ENCODE measurements at places on chromosomes 16 and 17.

DNA sequence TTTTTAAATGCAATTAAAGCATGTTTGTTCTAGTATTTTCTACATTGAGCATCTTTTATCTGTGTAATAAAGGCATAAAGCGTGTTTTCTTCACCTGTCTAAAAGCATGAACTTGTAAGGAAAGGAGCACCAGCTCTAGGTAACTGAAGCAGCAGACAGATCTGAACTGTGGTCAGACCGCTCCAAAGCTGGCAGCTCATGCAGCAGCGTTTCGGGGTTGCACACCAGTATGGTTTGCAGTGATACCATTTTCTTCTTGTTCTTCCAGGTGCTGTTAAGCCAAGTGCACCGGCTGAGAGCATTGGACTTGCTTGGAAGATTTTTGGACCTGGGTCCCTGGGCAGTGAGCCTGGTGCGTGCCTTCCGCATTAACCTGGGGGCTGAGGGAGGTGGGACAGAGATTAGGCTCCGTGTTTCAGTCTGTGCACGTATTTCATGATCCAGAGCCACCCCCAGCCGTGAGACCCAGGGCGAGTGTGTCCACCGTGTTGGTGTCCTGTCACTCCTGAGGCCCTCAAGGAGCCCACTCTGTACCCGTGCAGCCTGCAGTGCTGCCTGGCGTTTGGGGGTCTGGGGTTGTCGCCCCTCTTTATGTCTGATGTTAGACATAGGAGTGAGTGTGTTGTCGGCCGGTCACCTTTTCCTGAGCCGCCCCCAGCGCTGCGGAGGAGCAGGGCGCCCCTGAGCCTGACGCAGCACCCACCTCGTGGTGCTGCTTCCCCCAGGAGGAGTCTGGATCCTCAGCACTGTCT is 136.3 kb upstream of the CHMP6 start:
- no peak for DNase-seq

DNA sequence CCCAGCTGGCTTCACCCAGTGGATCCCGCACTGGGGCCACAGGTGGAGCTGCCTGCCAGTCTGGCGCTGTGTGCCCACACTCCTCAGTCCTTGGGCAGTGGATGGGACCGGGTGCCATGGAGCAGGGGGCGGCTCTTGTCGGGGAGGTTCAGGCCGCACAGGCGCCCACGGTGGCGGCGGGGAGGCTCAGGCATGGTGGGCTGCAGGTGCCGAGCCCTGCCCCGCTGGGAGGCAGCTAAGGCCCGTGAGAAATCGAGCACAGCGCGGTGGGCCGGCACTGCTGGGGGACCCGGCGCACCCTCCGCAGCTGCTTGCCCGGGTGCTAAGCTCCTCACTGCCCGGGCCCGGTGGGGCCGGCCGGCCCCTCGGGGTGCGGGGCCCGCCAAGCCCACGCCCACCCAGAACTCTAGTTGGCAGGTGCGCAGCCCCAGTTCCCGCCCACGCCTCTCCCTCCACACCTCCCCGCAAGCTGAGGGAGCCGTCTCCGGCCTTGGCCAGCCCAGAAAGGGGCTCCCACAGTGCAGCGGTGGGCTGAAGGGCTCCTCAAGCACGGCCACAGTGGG is 26.6 kb downstream of the CCDC42 start:
- no peak for DNase-seq

DNA sequence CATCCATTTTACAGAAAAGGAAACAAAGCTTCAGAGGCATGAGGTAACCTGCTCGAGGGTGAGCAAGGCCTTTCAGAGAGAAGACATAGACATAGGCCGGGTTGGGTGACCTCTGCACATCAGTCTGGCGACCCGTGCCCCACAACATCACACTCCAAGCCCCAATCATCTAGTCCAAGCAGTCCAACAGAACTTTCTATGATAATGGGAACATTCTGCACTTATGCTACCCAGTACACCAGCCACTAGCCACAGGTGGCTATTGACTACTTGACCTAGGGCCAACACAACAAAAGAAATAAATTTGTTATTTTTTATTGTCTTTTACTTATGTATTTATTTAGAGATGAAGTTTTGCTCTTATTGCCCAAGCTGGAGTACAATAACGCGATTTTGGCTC is 20.8 kb downstream of the MYH11 start:
- DNase-seq, result no peak

DNA sequence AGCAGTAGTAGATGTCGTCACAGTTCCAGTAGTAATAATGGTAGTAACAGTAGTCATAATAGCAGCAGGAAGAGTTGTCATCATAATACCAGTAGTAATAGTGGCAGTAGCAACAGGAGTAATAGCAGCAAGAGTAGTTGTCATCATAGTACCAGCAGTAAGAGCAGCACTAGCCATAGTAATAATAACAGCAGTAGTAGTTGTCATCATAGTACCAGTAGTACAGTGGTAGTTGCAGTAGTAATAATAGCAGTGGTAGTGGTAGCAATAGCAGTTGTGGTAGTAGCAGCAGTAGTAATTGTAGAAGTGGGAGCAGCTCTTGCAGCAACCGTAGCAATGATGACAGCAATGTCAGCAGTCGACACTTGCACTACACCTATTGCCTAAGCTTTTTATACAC is 502.8 kb downstream of the HS3ST4 start:
- DNase-seq, result no peak

DNA sequence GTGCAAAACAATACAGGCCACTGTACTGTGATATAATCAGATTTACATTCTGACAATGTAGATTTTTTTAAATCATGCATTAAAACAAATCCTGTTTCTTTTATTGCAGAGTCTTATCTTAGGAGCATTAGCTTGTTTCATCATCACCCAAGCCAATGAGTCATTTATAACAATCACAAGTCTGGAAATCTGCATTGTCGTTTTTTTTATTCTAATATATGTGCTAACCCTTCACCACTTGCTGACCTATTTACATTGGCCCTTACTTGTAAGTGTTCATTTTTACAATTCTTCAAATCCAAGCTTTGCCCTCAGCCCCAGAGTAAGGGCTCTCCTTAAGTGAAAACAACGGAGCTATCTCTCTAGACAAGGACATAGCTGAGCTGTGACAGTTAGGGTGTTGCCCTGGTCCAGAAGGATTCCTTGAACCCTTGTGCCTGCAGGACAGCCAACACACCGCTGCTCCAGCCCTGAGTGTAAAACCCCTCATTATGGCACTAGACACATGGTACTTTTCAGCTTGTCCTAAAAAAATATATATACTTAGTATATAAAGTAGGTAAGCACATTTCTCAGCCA is 3.7 kb downstream of the CMTM1 start:
- DNase-seq, result no peak

GRCh38 chr17:21096874-21097273 is 29.9 kb upstream of the DHRS7B start:
- DNase-seq, result no peak

- no peak for DNase-seq
These were observed 43.1 kb downstream of the SCNN1B start for GRCh38 chr16:23345237-23345636.

GRCh38 chr17:76598004-76598439 is 12.4 kb upstream of the ST6GALNAC2 start:
- DNase-seq, result no peak

GRCh38 chr16:54699656-54700055 is 231.0 kb upstream of the IRX5 start:
- DNase-seq, result no peak

DNA sequence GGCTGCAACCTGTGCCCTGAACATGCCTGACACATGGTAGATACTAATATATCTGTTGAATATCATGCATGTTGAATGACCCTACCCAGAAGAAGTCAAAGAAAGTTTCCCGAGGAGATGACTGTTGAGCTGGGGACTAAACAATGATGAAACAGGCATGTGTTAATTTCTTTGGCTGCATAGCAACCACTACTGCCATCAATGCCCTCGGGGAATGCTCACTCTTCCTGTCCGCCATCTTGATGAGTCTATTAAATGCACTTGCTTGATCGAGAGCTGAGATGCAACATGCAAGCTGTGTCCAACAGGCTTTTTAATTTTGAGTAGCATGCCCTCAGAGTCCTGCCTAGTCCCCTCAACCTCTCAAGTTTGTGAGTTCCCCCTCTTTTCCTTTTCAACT is 31.3 kb downstream of the GRIN2A start:
- no peak for DNase-seq

GRCh38 chr16:82481455-82481854 is 145.3 kb upstream of the CDH13 start:
- no peak for DNase-seq

- DNase-seq, result no peak
These were observed 11.6 kb upstream of the ZNF689 start for GRCh38 chr16:30621765-30622164.

DNA sequence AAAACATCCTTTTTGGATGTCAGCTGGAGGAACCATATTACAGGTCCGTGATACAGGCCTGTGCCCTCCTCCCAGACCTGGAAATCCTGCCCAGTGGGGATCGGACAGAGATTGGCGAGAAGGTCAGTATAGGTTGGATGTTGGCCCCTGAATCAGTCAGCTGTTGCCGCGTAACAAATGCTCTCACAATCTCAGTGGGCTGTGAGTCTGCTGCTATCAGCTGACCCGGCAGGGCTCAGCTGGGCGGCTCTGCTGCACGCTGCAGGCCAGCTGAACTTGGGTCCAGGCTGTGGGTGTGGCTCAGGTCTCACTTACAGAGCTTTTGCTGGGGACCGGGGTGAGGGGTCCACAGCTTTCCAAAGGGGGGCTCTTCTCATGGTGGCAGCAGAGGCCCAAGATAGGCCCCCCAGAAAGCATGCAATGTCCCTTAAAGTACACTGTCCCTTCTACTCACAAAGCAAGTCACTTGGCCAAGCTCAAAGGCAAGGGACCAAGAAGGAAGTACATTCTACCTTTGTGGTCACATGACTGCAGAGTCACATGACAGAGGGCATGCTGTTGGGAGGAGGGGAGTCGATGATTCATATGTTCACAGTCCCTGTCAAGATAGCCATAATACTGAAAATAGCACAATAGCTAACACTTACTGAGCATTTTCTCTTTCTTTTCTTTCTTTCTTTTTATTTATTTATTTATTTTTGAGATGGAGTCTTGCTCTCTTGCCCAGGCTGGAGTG is 134.2 kb downstream of the ABCC1 start:
- DNase-seq, result no peak

DNA sequence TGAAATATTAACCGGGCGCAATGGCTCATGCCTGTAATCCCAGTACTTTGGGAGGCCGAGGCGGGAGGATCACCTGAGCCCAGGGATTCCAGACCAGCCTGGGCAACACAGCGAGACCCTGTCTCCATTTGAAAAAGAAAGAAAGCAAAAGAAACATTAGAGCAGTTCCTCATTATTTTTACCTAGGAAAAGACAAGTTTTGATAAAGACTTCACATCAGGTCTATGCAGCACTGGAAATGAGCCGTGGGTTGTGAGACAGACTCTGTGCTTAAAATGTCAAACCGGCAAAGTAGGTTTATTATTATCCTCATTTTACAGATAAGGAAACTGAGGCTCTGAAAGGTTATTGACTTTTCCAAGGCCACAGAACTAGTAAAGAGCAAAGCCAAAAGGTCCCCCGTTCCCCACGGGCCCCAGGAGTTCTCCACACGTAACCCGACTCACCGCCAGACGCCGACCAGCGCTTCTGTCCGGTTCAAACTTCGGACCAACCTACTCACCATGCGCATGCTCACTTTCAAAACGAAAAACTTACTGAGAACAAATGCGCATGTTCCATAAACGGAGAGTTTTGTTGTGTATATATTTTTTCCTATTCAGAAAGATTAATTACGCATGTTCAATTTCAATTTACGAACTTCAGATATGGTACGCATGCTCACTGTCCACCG is 356 bp downstream of the TUBD1 start:
- DNase-seq, result peak; percentile 7

GRCh38 chr16:61215605-61216004 is 820.6 kb downstream of the CDH8 start:
- no peak for DNase-seq

GRCh38 chr17:55661256-55661758 is 61.4 kb downstream of the TMEM100 start:
- DNase-seq, result no peak

GRCh38 chr17:74838274-74838673 is 21.4 kb downstream of the GRIN2C start:
- no peak for DNase-seq

GRCh38 chr16:14117051-14117450 is 45.9 kb downstream of the MRTFB start:
- DNase-seq, result no peak

- no peak for DNase-seq
These were observed 14.7 kb downstream of the CYBC1 start for GRCh38 chr17:82435601-82436583.

DNA sequence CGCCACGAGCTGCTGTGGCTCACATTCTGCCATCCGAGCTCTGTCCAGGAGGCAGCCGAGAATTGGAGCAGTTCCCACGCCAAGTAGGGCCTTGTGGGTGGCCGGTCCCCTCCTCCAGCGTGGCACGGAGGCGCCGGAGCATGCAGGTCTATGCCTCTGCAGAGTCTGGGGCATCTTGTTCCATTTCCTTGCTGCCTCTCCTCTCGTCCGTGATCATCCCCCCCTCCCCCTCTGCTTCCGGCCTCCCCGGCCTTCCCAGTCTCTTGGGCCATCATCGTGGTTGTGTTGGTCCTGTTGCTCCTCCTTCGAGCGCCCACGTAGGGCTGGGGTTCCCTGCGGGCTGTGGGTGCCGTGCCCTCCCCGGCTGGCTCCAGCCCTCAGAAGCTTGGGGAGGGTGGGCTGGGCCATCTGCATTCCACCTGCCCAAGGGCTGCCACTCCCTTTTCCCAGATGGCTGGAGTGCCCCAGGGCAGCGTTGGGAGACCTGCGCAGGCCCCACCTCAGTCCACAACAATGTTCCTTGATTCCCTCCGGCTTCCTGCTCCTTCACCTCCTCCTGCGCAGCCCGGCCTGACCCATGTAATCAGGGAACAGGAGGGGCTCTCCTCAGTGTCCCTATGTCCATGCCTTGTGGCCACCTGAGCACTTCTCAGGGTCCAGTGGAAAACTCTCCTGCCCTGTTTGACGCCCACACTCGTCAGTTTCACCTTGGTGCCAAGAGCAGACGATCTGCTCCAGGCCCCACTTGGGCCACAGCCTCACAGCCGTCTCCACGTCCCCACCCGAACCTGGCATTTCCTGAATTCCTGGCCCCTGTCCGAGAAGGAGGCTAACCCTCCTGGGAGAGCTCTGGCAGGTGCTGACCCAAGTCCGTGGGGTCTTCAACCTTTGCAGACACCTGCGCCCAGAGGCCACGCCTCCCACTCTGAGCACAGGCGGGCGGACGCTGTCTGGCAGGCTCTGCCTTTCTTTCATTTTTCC is 37.1 kb downstream of the BAIAP2 start:
- no peak for DNase-seq

Data from right renal cortex interstitium (tissue), 3 donors.